ENCODE measurements at places on chromosomes 6 and 20.

GRCh38 chr6:54426995-54427394 lies 118.8 kb downstream of the TINAG start:
- DNase-seq, result no peak

- DNase-seq, result no peak
Measured at GRCh38 chr6:71245265-71246049, 43.2 kb upstream of the OGFRL1 start.

DNA sequence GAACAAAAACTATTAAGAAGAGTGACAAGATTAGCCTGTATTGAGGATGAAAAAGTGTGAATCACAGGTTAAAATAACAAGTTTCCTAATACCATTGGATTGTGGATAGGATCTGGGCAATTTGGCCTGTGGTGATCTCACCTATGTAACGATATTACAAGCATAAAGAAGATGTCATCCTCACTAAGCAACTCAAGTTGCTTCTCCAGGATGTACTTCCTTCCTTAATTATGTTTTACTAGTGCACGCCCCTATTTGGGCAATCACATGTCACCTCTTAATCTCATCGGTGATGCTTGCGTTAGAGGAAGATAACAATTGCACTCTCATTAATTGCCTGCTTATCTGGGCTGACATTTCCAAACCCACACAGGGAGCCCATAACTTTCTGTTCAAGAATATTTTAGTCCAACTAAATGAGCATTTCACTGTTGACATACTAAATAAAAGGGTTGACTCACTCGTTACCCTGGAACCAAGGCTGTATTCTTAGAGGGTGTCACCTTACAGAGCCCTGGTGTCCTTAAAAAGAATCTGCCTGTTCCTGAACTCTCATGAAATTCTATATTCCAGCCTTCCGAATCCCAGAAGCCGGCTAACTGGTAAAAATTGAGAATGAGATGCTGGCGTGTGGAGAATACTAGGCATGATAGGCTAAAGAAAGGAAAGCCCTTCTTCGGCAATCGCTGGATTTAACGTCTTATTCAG lies 88.2 kb upstream of the ATXN1 start:
- no peak for DNase-seq

GRCh38 chr6:20755631-20756030 lies 221.4 kb downstream of the CDKAL1 start:
- peak; percentile 64 for DNase-seq

Data from HCEC 1CT (cell line).